ENCODE measurements at places on chromosomes 7 and 10.

GRCh38 chr7:50687575-50688225 lies 95.0 kb downstream of the GRB10 start:
- no peak for DNase-seq

GRCh38 chr7:18513343-18513742 lies 17.8 kb downstream of the HDAC9 start:
- no peak for DNase-seq

DNA sequence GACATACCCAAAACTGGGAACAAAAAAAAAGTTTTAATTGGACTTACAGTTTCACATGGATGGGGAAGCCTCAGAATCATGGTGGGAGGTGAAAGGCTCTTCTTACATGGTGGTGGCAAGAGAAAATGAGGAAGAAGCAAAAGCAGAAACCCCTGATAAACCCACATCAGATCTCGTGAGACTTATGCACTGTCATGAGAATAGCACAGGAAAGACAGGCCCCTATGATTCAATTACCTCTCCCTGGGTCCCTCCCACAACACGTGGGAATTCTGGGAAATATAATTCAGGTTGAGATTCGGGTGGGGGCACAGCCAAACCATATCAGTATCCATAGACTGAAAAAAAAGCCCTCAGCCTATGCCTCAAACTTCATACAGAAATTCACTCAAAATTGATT lies 647.2 kb downstream of the GRID1 start:
- DNase-seq, result no peak

DNA sequence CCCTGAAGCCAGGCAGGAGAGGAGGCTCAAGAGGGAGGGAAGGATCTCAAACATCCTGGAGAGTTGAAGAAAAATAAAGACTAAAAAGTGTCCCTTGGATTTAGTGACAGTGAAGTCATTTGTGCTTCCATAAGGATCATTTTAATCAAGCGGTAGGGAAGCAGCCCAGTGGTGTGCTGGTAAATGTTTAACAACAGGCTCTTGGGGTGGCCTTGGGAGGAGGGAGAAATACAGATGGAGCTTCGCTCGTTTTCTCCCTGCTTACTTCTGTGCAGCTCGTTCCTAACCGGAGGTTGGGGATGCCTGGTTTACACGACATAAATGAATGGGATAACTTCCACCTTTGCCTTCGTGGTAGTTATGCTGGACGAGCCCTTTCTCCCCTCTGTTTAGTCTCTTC lies 140.0 kb downstream of the CAMK1D start:
- no peak for DNase-seq

- no peak for DNase-seq
Measured at GRCh38 chr10:34862892-34863291, 47.8 kb upstream of the PARD3 start.

GRCh38 chr7:43639858-43640491 lies 57.1 kb downstream of the STK17A start:
- DNase-seq, result no peak

- DNase-seq, result no peak
Measured at GRCh38 chr7:98110249-98111022, 3.8 kb downstream of the LMTK2 start.

DNA sequence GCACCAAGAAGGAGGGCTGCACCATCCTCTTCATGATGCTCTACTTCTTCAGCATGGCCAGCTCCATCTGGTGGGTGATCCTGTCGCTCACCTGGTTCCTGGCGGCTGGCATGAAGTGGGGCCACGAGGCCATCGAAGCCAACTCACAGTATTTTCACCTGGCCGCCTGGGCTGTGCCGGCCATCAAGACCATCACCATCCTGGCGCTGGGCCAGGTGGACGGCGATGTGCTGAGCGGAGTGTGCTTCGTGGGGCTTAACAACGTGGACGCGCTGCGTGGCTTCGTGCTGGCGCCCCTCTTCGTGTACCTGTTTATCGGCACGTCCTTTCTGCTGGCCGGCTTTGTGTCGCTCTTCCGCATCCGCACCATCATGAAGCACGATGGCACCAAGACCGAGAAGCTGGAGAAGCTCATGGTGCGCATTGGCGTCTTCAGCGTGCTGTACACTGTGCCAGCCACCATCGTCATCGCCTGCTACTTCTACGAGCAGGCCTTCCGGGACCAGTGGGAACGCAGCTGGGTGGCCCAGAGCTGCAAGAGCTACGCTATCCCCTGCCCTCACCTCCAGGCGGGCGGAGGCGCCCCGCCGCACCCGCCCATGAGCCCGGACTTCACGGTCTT lies 1.9 kb downstream of the FZD1 start:
- DNase-seq, result no peak

DNA sequence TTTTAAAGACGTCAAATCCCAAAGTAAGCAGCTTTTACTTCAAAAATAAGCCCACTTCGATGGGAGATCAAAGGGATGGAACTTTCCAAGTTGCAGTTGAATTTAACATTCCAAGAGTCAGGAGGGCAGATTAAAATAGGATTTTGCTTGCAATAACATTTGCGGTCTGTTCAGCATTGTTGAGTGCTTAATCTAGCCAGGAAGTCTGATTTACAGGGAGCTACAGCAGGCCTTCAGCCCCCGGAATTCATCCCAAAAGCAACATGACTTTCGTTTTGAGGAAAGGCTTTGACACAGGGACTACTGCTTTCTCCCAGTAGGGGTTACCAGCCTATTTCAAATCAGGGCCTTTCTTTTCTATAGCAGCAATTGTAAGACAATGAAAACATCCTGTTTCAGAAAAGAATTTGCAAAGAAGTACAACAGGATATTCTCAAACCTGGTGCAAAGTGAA lies 279.6 kb upstream of the PITRM1 start:
- no peak for DNase-seq

GRCh38 chr10:51215951-51216834 lies 141.9 kb downstream of the PRKG1 start:
- DNase-seq, result no peak

- DNase-seq, result no peak
Measured at GRCh38 chr7:27418541-27418940, 175.9 kb downstream of the EVX1 start.

GRCh38 chr10:50538555-50539398 lies 85.0 kb downstream of the SGMS1 start:
- DNase-seq, result no peak

- no peak for DNase-seq
Measured at GRCh38 chr10:89838044-89838615, 136.7 kb downstream of the KIF20B start.

DNA sequence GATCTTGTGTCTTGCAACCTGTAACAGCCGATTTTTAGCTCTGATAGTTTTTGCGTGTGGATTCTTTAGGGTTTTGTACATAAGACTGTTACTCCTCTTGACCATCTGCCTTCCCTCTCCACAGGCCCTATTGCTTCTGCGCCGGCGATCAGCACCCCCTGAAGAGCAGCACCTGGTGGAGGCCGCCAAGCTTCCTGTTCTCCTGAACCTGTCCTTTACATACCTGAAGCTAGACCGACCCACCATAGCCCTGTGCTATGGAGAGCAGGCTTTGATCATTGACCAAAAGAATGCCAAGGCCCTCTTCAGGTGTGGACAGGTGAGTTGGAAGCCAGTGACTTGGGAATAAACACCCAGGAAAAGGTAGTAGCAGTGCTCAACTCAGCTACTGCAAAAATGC lies 12.6 kb downstream of the FKBP6 start:
- DNase-seq, result no peak

- no peak for DNase-seq
Measured at GRCh38 chr7:121329191-121330052, 622 bp downstream of the WNT16 start.

DNA sequence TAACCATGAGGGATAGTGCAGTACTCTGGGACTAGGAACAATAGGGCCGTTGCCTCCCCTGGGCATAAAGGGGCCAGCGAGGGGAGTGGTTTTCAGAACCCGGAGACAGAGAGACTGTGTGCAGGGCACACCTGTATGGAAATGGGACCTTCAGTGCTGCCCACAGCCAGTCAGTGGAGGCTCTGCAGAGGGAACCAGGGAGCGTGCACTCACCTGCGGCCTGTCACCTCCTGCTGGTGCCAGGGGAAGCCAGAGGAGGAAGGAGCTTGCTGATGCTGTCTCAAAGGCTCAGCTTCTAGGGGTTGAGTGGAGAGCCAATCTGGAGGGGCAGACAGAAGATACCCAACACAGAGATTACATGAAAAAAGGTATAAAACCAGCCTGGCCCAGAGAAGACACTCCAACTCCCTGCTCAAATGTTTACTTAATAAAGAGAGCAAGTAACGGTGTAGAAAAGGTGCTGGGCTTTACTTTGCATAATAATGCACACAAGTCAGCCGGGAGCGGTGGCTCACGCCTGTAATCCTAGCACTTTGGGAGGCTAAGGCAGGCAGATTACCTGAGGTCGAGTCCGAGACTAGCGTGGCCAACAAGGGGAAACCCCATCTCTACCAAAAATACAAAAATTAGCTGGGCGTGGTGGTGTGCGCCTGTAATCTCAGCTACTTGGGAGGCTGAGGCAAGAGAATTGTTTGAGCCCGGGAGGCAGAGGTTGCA lies 35.5 kb upstream of the WAPL start:
- no peak for DNase-seq

DNA sequence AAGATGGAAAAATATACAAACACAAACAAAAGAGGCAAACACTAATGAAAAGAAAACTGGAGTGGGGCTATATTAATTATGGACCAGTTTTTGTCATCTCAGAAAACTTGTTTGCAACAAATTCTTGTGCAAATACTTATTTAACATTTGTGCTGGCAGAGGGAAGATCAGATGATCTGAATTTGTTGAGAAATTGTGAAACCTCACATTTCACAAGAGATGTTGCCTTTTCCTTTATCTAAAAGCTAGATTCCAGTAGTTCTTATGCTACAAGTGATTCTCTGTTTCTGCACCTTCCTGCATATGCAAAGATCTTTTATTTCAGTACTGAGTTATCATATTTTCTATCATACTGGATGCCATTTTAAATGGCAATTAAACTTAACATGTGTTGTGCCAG lies 320.7 kb downstream of the SUGCT start:
- no peak for DNase-seq

DNA sequence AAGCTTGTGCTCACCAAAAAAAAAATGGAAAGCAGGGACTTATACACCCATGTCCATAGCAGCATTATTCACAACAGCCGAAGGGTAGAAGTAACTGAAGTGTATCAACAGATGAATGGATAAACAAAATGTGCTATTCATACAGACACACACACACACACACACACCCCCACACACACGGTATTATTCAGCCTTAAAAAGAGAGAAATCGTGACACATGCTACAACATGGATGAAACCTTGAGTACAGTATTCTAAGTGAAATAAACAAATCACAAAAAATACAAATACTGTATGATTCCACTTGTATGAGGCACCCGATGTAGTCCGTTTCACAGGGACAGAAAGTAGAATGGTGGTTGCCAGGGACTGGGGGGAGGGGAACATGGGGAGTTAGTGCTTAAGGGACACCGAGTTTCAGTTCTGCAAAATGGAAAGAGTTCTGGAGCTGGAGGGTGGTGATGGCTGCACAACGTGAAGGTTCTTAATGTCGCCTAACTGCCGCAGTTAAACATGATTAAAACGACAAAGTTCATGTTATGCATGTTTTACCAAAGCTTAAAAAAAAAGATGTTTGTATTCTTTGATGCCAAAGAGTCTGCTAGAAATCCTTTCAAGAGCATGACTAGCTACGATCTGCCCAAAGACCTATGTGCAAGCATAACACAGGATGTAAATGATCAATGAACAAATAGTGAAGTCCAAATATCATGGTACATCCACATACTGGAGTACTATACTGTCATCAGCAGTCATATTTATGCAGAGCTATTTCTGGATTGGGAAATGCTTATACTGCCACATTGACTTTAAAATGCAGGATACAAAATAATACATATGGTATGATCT lies 7.2 kb downstream of the TNS3 start:
- DNase-seq, result no peak

GRCh38 chr10:62188021-62188616 lies 80.5 kb downstream of the RTKN2 start:
- DNase-seq, result no peak

GRCh38 chr10:77348082-77348481 lies 289.5 kb downstream of the KCNMA1 start:
- no peak for DNase-seq

DNA sequence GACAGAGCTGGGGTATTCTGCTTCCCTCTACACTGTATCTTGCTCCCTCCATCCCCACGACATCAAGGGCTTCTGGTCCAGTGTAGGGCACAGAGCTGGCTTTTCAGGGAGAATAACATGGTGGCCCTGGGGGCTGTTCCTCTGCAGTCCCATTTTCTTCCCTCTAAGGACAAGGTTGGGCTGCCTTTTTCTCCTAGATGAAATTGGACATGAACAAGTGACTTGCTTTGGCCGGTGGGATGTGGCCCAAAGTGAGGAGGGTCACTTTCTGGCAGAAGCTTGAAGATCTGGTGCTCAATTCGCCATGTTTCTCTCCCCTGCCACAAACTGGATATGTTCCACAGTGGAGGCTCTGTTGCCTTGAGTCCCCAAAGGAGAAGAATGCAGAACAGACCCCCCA lies 235.7 kb downstream of the EMX2 start:
- no peak for DNase-seq

DNA sequence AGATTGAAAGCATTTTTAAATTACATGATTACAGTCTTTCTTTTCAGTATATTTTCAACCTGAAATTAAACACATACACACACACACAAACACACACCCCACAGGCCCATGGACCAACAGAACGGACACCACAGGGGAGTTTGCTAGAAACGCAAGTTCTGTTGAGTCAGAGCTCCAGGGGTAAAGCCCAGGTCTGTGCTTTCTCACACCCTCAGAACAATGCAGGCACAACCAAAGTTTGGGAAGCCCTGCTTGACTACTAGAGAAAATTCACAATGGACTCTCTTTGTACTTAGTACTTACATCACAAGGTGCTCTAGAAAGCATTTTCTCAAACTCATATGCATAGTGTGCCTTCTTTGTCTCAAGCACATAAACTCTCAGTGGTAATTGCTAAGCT lies 704.0 kb upstream of the IGFBP3 start:
- no peak for DNase-seq

GRCh38 chr10:75375838-75376237 lies 25.7 kb downstream of the ZNF503 start:
- no peak for DNase-seq

- DNase-seq, result no peak
Measured at GRCh38 chr10:104100795-104101194, 15.1 kb upstream of the COL17A1 start.

- DNase-seq, result no peak
Measured at GRCh38 chr7:8362723-8363369, 70.6 kb upstream of the NXPH1 start.

Data from stimulated activated CD4-positive, alpha-beta T cell treated with anti-CD3 and anti-CD28 coated beads, Interleukin-12 subunit alpha, Interleukin-12 subunit beta, amount 100 ng/mL, for 24 hours (primary cell).